ENCODE measurements at places on chromosomes 13 and 19.
A peak's percentile ranks its signal among the peaks of the same experiment; 100 is the strongest.

GRCh38 chr19:30673336-30673735 is 301.2 kb downstream of the ZNF536 start:
- DNase-seq, result no peak

DNA sequence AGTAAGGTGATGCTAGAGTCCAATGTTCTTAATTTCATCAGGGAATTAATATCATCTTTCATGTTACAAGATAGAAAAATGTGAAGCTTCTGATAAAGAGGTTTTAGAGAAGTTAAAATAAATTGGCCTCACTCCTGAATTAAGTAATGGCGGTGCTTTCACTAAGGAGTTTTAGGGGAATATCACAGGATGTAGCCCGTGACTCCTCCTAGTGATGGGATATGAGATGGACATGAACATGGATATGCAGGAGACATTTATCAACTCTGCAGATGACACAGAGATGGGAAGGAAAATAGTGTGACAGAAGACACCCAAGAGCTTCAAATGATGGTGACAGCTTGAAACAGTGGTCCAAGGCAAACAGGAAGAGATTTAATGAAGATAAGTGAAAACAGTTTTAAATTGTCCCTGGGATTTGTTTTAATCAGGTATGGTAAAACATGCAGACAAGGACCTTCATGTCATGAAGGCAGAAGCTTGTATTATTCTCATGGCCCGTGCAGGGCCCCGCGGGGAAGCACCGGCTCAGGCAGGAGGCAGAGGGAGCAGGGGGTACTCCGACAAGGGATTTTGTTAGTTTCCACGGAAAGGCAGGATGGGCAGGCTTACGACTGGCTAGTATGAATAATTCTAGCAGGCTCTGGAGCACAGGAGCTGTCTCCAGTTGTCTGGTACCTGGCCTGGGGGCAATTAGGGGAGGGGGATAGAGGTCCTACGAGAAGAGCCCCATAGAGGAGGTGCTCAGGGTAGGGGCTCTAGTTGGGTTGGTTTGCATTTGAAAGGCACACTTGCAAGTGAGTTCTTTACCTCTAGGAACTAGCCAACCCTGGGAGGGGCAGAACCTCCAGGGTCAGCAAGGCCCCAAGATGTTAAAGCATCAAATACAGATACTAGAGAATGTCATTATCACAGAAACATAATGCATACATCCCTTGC is 38.7 kb upstream of the FARP1 start:
- no peak for DNase-seq

- no peak for DNase-seq
Observed at GRCh38 chr19:32537580-32537979, 43.4 kb upstream of the PDCD5 start.

GRCh38 chr19:55777528-55777927 is 8.6 kb downstream of the RFPL4AL1 start:
- DNase-seq, result no peak

DNA sequence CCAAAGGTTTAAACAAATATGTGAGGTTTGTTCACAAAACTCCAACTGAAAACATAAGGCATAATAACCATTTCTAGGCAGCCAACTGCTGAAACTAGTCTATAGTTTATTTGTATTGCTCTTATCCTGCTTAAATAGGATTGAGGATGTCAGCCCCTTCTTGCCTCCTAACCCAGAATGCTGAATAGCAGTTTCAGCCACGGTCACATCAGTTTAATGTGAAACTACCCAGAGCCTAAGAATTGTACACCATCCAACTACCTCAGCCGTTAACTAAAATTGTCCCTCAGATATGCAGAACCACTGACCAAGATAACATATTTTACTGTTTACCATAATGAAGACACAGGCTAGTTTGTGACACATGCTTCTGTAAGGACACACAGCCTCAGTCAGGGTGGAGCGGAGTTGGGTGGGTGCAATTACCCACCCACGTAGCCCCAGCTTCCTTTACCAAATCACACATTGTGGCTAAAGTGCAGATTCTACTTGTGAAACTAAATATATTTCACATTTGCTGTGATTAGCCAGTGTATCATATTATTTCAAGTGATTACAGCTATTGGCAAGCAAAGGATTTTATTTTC is 259.9 kb downstream of the EFNB2 start:
- DNase-seq, result no peak

DNA sequence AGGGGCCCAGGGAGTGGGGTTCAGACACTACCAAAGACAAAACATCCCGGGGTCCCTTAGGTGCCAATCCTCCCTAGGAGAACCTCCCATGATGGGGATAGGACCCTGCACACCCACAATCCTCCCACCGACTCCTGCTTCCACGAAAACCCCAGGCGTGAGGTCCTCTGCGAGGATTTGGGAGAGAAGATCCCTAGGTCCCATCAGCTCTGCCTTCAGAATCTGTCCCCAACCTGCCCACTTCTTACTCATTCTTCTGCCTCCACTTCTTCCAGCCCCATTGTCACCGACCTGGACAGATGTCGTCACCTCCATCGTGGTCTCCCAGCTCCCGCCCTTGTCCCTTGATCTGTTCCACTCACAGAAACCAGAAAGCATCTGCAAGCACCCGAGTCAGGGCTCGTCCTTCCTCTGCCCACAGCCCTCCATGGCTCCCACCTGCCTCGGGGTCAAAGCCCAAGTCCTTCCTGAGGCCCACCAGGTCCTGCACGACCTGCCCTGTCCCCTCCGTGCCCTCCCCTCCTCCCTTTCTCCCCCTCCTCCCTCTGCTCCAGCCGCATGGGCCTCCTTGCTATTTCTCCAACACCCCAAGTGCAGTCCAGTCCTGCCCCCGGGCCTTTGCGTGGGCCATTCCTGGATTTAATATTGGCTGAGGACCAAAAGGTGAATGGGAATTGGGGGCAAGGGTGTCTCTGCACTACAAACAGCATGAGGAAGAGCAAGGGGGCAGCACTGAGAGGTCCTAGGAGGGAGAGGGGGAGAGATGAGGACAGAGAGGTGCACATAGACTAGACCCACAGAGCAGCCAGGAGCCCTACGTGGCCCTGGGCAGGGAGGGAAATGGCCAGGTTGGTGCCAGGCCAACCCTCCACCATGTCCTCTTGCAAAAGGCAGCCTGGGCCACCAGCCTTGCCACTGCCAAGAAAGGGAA is 51.3 kb downstream of the PTPRS start:
- no peak for DNase-seq

DNA sequence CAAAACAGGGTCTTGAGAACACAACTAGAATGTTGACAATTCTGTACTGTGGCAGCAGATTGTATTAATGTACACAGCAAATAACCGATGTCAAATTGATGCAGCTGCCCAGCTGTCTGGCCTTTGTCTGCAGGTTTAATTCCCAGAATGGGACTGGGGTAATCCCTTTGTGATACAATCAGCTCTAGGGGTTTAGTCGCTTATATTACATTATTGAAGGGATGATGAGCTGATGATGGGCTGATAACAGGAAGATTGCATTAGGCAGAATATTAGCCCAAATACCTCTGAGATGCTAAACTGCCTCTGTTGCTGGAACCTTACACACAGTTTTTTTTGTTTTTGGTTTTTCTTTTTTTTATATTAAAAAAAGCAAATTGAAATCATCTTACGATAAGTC is 265.0 kb downstream of the RBM26 start:
- no peak for DNase-seq

DNA sequence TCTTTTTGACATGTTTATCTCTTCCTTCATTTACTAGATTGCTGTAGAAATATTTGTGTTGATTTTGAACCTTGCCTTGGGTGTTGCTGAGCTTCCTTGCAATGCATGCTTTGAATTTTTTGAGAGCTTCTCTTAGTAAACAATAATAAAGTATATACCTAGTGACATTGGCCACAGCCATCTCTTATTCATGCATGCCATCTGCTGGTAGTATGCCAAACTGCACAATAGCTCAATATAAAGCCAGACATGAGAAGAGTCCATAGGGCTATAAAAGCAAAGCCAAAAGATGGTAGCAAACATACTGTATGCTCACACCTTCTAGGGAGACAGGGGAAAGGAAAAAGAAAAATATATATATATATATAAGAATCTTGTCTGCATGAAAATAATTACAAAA is 18.9 kb upstream of the ZSCAN5A start:
- no peak for DNase-seq

GRCh38 chr13:26965952-26966700 is 205.5 kb downstream of the USP12 start:
- no peak for DNase-seq

- no peak for DNase-seq
Observed at GRCh38 chr19:48417421-48417820, 24.0 kb downstream of the GRIN2D start.

GRCh38 chr19:44848036-44848811 is 2.1 kb downstream of the NECTIN2 start:
- DNase-seq, result no peak

DNA sequence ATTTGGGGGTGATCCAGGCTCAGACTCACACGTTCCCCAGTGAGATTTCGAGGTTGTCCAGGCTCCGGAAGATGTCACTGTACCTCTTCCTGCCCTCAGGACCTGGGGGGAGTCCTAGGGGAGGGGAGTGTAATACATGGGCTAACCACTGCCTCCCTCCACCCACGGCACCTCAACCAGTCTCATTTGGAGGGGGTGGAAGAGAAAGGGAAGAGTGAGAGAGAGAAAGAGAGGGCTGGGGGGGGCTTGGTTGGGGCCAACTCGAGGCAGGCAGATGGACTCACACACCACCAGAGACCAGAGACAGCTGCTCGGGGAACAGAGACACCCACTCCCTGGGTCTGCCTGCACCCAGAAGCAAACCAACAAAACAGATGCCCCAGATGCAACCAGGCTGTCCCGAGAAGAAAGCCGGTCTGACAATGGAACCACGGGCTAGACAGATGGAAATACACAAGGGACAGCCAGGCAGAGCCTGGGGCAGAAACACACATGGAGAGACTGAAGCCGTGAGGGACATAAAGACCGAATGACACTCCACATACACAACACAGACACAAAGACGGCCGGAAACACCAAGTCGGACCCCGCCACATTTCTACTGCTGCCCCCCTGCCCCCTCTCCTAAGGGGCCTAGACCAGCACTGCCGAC is 825 bp downstream of the GMIP start:
- no peak for DNase-seq

GRCh38 chr19:14237014-14237941 is 31.3 kb upstream of the ADGRL1 start:
- DNase-seq, result no peak

GRCh38 chr13:112759827-112760226 is 70.0 kb downstream of the ATP11A start:
- no peak for DNase-seq

- no peak for DNase-seq
Observed at GRCh38 chr19:16262618-16263017, 62.0 kb upstream of the KLF2 start.

DNA sequence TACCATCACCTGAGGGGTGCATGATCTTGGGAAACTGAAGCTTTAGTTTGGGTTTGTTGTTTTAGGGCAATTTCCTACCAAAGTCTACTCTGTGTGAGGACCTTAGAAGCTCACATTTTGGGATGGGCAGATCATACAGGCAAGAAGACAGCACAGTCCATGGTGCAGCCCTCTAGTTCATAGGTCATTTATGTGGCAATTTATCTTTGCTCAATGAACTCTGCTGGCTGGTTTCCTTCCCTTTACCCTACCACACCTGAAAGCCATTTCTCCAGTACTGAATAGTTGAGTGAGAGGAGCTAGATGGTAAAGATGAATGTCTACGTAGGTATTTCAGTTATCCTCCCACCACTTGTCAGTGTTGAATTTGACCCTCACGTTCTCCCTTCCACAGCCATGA is 87.5 kb upstream of the KLF12 start:
- no peak for DNase-seq

DNA sequence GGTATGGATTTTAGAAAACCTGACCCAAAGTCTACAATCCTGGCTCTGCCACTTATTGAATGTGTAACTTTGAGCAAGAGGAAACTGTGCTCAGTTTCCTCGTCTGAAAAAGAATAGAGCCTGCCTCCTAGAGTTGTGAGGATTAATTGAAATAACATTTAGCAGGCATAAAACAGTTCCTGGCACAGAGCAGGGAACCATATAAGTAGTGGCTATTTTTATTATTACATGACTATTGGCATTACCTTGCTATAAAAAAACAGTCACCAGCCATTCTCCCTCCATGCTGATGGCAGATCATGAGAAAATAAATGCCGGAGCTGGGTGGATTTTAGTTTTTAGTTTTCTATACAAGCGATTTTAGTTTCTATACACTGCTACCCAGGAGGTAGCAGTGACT is 5.8 kb downstream of the DOCK9 start:
- no peak for DNase-seq

GRCh38 chr13:34730961-34731360 is 211.1 kb upstream of the NBEA start:
- DNase-seq, result no peak

DNA sequence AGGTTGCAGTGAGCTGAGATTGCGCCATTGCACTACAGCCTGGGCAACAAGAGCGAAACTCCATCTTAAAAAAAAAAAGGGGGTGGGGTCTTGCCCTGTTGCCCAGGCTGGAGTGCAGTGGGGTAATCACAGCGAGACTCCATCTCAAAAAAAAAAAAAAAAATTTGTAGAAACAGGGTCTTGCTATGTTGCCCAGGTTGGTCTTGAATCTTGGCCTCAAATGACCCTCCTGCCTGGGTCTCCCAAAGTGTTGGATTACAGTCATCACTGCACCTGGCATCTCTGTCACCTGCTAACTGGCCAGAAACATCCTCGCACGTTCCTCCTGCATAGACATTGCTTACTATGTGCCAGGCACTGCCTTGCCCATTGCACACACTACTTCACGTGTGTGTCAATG is 14.1 kb downstream of the RCN3 start:
- no peak for DNase-seq

- DNase-seq, result no peak
Observed at GRCh38 chr19:46022061-46022430, 807 bp downstream of the PGLYRP1 start.

GRCh38 chr13:109096101-109096500 is 466.7 kb downstream of the MYO16 start:
- no peak for DNase-seq

GRCh38 chr19:46639358-46640182 is 3.6 kb upstream of the GNG8 start:
- DNase-seq, result no peak

DNA sequence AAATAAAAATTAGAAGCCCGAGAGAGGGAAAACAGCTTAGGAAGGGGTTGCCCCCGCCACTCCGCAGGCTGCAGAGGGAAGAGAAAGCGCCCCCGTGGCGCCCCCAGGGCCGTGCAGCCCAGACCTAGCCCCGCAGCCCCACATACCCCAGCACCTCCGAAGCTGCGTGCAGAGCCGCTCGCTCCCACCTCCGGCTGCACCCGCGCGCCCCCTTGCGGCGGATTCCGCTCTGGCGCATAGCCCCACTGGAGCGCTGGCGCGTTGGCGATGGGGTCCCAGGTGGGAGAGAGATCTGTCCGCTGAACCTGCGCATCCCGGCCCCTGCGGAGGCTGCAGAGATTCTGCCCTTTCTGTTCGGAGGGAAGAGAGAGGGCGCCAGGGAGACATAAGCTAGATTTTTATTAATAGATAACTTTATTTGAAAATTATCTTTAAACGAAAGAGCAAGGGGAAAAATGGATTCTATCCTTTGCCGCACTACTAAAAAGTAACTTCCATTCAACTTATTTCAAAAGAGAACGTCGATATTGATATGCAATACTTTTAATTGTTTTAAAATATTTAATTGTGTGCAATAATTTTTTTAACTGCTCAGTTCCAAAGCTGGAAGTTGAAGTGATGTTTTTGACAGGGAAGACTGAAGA is 11.7 kb upstream of the CLN5 start:
- DNase-seq, result peak; percentile 87
